Suprapubic skin (tissue), 4 donors: ENCODE measurements at places on chromosomes 3 and 15.
A peak's percentile ranks its signal among the peaks of the same experiment; 100 is the strongest.

GRCh38 chr3:189902230-189903186 lies 218.2 kb downstream of the P3H2 start:
- H3K27me3 ChIP-seq = no peaks in the 10 kb centered on the region
- no peak overlapping the region for H3K4me3 ChIP-seq
- peaks cover 19% of the 10 kb centered on the region for H3K4me1 ChIP-seq
- H3K36me3 ChIP-seq = no peaks in the 10 kb centered on the region
- no peak for DNase-seq

GRCh38 chr15:63408524-63408923 lies 26.9 kb upstream of the CA12 start:
- no peak overlapping the region for H3K4me3 ChIP-seq
- H3K4me1 ChIP-seq = no peaks in the 10 kb centered on the region
- no peaks in the 10 kb centered on the region for H3K36me3 ChIP-seq

- no peaks in the 10 kb centered on the region for H3K36me3 ChIP-seq
- H3K27me3 ChIP-seq = no peaks in the 10 kb centered on the region
- H3K27ac ChIP-seq = no peak overlapping the region
- DNase-seq = no peak
- no peaks in the 10 kb centered on the region for H3K4me1 ChIP-seq
Observed at GRCh38 chr15:65942436-65942835, 73.1 kb downstream of the RAB11A start.

DNA sequence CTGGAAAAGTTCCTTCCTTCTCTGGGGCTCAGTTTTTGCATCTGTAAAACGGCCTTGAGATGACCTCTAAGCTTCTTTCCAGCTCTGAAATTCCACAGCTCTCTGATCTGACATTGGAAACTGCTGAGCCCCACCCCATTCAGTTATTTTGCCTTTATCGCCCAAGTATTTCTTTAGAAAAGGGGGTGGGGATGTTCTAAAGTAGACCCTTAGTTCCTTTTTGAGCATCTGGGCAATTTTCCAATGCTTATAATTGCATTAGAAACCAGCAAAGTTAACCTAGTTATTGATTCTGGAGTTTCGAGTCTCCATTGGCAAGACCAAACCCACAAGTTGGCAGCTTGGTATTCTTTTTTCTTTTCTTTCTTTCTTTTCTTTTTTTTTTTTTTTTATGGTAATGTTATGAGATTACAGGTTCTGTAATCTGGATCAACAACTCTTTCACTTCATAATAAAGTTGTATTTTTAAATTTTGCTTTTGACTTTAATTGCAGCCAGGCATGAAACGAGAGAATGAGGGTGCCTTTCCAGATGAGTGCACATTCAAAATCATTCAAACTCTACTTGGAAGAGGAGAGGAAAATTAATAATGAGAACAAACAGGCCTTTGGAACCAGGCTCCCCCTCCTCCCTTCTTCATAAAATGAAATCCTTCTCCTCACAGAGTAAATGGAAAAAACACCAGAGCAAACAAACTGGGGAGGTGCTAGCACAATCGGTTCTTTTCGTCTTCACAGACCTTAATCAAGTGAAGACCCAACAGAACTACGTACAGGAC lies 76.8 kb upstream of the LRIG1 start:
- H3K27me3 ChIP-seq = no peaks in the 10 kb centered on the region
- DNase-seq = no peak
- no peaks in the 10 kb centered on the region for H3K4me1 ChIP-seq
- H3K4me3 ChIP-seq = no peak overlapping the region

DNA sequence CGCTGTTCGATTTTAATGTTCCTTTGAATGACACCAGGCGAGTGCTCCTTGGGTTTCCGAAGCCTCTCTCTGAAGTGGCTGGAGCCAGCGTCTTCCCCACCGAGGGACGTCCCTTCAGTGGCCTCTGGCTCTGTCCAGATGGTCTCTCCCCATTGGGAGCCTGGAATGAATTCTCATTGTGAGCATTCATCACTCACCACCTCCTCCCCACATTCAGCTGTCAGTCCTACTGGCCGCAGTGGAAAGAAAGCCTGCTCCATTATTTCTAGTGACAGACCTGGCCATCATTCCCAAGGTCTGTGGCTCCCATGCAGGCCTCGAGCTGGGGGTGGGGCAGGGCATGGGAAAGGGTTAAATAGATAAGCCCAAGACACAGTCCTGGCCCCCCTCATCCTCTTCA lies 35.2 kb downstream of the ZNF710 start:
- H3K27ac ChIP-seq = peak overlapping the region; percentile 79
- no peaks in the 10 kb centered on the region for H3K36me3 ChIP-seq
- no peak overlapping the region for H3K4me3 ChIP-seq
- DNase-seq = peak; percentile 42

GRCh38 chr3:38805004-38805403 lies 11.0 kb downstream of the SCN10A start:
- no peak for DNase-seq
- H3K27me3 ChIP-seq = no peaks in the 10 kb centered on the region
- H3K4me3 ChIP-seq = no peak overlapping the region
- H3K4me1 ChIP-seq = no peaks in the 10 kb centered on the region
- H3K27ac ChIP-seq = no peak overlapping the region

GRCh38 chr15:24945711-24946110 lies 9.1 kb upstream of the SNRPN start:
- no peaks in the 10 kb centered on the region for H3K36me3 ChIP-seq
- H3K27ac ChIP-seq = no peak overlapping the region
- peaks cover under 1% of the 10 kb centered on the region for H3K27me3 ChIP-seq
- H3K4me1 ChIP-seq = no peaks in the 10 kb centered on the region
- no peak overlapping the region for H3K4me3 ChIP-seq

DNA sequence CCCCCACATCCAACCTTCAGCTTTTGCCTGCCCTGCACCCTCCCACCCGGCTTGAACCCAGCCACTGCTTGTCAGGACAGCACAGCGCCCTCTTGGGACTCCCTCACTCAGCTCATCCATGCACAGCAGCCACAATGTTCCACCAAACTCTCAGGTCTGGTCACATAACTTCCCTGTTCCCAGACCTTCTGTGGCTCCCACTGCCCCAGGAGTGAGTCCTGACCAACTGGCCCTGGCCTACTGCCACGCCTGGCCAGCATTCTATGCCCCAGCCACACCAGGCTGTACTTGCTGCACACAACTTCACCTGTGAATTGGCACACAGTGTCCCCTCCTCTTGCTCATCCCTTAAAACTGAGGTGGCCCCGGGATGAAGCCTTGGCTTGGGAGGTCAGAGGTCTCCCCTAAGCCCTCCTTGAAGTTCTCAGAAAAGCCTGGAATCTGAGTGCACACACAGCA lies 21.0 kb downstream of the PLXNB1 start:
- H3K4me3 ChIP-seq = no peak overlapping the region
- no peaks in the 10 kb centered on the region for H3K27me3 ChIP-seq
- peak; percentile 57 for DNase-seq
- H3K36me3 ChIP-seq = peaks cover 92% of the 10 kb centered on the region
- peaks cover 21% of the 10 kb centered on the region for H3K4me1 ChIP-seq
- no peak overlapping the region for H3K27ac ChIP-seq
